Mesenteric fat pad (tissue), 1 donor: ENCODE measurements at places on chromosomes 6 and 20. TPM values are rescaled to one million over a fixed set of nuclear protein-coding genes. Genes with fewer than 3 reads are reported as not detected.

Gene ADGRF5
- total RNA-seq = 71.1 TPM

Gene CHRNA4
- not detected for total RNA-seq

Gene DPPA5
- not detected for total RNA-seq

DNA sequence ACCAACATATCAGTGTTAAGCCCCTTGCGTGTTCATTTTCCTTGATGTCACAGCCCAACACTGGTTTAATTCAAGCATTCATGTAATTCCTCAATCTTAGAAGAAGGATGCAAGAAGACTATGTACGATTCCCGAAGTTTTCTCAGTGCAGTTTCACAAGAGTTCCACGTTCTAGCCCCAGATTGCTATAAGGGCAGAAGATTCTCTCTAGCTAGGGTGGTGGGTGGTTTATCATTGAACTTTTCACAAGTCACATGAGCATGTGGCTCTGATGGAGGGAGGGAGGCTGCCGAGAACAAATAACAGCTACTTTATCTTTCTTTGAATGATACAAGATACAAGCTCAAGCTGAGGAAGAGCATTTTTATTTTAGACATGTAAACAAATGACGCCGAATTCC lies 71.9 kb upstream of the NHSL1 start:
- no peak for DNase-seq

DNA sequence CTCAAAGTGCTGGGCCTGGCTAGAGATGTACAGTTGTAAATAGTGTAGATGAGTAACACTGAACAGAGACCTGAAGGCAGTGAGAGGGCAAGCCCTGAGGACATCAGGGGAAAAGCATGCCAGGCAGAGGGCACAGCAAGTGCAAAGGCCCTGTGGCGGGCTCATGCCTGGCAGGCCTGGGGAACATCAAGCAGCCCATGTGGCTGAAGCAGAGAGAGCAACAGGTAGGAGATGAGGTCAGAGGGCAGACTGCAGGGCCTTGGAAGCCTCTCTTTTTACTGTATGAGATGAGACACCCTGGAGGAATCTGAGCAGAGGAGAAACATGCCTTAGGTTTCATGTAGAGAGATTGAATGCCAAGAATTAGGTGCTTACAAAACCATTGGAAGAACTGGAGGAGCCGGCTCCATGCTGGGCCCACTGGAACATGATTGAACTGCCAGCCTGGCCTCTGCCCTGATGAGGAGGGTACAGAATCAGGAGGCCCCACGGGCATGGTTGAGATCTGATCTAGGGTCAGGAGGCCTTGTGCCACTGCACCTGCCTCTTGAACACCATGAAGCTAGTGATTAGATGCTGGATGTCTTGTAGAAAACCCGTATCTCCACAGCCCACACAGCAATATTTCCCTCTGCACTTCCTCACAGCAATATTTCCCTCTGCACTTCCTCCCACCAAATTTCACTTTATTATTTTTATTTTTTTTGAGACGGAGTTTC lies 5.9 kb upstream of the HMGA1 start:
- DNase-seq = no peak

- no peak for DNase-seq
These were observed 191.1 kb downstream of the SAMD5 start for GRCh38 chr6:147699637-147700036.

- no peak for DNase-seq
These were observed 3.5 kb downstream of the C20orf204 start for GRCh38 chr20:64039293-64040160.

GRCh38 chr6:152858141-152858540 lies 107.5 kb downstream of the VIP start:
- DNase-seq = no peak

GRCh38 chr6:40505191-40505810 lies 81.9 kb downstream of the LRFN2 start:
- no peak for DNase-seq
